ENCODE measurements at places on chromosomes 2 and 18. TPM values are rescaled to one million over a fixed set of nuclear protein-coding genes. Genes with fewer than 3 reads are reported as not detected.

DNA sequence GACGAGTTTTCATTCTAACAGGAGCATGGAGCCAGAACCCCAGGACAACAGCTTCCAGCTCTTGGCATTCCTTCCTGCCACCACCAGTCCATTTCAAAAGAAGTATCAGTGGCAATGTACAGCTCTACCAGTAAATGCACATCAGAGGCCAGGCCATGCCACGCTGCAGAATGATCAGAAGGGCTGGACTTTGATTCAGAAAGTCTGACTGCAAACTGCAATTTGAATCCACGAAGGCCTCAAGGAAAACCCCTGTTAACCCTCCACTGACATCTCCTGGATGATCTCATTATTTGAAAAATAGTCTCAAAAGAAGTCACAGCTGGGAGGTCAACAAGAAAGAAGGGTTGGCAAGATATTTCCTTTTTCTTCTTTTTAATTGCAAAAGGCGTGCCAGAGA is 119.2 kb downstream of the MYO5B start:
- peaks cover 2% of the 10 kb centered on the region for H3K27me3 ChIP-seq
- H3K27ac ChIP-seq = no peak overlapping the region
- no peak overlapping the region for H3K4me3 ChIP-seq
- H3K36me3 ChIP-seq = no peaks in the 10 kb centered on the region

DNA sequence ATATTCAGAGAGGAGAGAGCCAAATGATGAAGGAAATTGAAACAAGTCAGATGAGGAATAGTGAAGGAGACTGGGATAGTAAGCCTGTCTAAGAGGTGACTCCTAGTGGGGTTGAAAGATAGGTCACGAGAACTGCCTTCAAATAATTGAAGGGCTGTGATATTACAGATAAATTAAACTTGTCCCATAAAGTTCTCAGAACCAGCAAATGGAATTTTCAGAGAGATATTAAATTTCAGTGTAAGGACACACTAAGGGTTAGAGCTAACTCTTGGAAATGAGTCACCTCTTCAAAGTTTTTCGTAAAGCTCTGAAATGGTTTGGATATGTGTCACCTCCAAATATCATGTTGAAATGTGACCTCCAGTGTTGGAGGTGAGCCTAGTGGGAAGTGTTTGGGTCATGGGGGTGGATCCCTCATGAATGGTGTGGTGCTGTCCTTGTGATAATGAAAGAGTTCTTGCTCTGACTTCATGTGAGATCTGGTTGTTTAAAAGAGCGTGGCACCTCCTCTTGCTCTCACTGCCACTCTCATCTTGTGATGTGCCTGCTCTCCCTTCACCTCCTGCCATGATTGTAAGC is 87.3 kb downstream of the BABAM2 start:
- peaks cover 8% of the 10 kb centered on the region for H3K36me3 ChIP-seq
- no peaks in the 10 kb centered on the region for H3K27me3 ChIP-seq
- no peak overlapping the region for H3K4me3 ChIP-seq
- peak; percentile 56 for DNase-seq
- H3K27ac ChIP-seq = peak overlapping the region; percentile 25

GRCh38 chr2:62007555-62007954 is 102.1 kb downstream of the COMMD1 start:
- H3K36me3 ChIP-seq = peaks cover 9% of the 10 kb centered on the region
- H3K27me3 ChIP-seq = no peaks in the 10 kb centered on the region
- no peak overlapping the region for H3K4me3 ChIP-seq
- DNase-seq = no peak
- H3K4me1 ChIP-seq = no peaks in the 10 kb centered on the region
- no peak overlapping the region for H3K27ac ChIP-seq

CFAP53 gene
- total RNA-seq = 0.40 TPM
